ENCODE measurements at places on chromosomes 16 and 17.

- no peak for DNase-seq
Observed at GRCh38 chr17:45408611-45409421, 23.9 kb downstream of the ARHGAP27 start.

GRCh38 chr17:4945176-4945943, 3.0 kb downstream of the PFN1 start:
- peak; percentile 42 for DNase-seq

DNA sequence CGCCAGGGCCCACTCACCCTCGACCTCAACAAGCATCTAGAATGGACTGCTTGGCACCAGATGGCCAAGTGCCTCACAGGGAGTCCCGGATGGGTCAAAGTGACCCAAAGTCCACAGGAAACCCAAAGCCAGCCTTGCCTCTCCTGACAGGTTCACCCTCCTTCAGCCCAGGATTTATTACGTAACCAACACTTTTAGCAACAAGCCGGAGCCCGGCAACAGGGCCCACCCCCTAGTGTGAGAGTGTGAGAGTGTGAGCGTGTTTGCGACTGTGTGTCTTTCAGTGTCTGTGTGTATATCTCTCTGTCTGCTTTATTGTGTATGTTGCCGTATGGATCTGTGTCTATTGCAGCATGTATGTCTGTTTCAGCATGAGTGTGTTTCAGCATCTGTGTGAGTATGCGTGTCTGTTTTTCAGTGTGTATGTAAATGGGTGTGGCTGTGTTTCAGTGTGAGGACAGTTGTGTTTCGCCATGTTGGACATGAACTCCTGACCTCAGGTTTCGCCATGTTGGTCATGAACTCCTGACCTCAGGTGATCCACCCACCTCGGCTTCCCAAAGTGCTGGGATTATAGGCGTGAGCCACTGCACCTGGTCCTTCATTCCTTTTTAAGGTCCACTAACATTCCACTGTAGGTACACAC, 13.7 kb upstream of the PEMT start:
- DNase-seq = no peak

GRCh38 chr17:70217571-70217970, 48.2 kb downstream of the KCNJ2 start:
- DNase-seq = no peak

DNA sequence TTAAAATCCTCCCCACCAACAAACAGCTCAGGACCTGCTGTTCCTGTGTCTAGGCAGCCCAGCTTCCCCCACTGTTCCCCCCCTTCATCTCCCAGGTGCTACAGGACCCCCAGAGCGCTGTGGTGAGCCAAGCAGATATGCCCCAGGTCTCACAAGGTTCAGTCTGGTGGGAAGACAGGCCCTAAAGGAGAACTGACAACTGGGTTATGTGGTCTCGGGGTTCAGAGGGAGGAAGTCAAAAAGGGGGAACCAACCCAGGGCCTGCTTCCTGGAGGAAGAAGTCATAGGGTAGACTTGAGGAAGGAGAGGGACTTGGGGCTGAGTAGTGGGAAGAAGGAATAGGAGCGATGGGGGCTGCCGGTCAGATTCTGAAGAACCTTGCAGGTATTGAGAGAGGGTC, 2.6 kb downstream of the RIPOR1 start:
- no peak for DNase-seq

DNA sequence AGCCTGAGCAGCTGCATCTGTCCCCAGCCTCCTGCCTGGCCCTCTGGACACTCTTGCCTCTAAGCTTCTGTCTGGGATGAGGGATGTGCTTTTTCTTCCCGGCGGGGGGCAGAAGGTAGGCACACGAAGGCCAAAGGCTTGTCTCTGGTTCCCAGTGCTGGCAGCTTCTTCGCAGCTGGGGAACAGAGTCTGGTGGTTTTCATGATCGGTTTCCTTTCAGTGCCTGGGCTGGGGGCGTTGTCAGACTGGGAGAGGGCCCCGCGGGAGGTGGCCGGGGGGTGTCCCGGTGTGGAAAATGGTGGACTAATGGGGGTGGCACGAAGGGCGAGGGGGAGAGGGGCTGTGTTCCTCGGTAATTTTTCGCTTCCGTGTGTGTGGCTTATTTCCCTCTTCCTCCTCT, 988 bp downstream of the RAP1GAP2 start:
- DNase-seq = no peak

DNA sequence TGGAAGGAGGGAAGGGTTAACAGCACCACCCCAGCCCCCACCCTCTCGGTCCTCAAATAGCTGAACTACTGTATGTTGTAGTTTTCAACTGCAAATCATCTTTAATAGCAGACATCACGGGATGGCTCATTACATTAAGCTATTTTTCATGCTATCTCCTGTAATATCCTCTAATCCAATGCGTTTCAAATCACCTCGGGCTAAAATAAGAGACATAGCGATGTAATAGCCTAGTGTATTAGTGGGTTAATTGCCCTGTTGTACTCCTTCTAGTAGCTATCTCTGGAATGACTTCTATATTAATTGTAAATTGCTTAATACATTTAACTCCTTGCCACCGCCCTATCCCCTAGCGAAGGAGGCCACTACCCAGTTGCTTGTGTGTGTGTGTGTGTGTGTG, 54.3 kb downstream of the MRM1 start:
- no peak for DNase-seq

- no peak for DNase-seq
Observed at GRCh38 chr17:83127431-83128160, 48.2 kb downstream of the METRNL start.

DNA sequence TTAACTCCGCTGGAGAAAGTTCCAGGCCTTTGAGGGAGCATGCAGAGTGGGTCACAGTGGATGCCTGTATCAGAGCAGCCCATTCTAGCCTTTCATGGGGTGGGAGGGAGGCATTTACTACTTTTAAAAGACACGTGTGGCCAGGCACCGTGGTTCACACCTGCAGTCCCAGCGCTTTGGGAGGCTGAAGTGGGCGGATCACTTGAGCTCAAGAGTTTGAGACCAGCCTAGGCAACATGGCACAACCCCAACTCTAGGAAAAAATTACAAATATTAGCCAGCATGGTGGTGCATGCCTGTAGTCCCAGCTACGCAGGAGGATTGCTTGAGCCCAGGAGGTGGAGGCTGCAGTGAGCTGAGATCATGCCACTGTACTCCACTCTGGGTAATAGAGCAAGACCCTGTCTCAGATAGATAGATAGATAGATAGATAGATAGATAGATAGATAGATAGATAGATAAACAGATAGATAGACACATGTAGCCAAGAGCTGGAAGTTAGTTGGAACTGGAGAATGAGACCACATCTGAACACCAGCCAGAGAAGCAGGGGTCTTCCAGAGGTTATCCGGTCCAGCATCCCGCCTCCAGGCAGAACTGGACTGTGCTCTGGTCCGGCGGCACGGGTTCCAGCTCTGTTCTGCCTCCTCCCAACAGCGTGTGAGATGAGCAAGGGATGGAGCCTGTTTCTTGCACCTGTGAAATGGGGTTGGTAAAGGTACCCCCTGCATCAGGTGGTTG, 3.6 kb downstream of the ADCY7 start:
- DNase-seq = no peak

DNA sequence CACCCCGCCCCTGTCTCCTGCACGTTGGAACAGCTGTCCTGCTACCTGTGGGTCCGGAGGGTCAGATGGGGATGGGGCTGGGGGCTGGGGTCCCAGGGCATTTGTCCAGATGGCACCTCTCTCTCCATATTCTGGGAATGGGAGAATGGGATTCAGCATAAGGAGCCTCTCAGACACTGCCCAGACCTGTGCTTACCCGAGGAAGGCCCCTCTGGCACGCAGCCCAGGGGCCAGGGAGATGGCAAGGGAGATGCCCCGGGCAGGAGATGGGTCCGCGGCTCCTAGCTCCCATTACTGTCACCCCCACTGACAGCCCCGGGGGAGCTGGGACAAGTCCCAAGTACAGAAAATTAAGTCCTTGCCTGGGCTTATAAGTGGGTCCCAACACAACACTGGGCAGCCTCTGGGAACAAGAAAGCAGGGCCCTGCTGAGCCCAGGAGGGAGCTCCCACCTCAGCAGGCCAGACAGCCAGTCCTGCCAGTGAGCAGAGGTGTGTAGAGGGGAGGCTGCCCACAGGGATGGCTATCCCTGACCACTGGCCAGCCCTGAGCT, 1.8 kb downstream of the VASN start:
- no peak for DNase-seq

DNA sequence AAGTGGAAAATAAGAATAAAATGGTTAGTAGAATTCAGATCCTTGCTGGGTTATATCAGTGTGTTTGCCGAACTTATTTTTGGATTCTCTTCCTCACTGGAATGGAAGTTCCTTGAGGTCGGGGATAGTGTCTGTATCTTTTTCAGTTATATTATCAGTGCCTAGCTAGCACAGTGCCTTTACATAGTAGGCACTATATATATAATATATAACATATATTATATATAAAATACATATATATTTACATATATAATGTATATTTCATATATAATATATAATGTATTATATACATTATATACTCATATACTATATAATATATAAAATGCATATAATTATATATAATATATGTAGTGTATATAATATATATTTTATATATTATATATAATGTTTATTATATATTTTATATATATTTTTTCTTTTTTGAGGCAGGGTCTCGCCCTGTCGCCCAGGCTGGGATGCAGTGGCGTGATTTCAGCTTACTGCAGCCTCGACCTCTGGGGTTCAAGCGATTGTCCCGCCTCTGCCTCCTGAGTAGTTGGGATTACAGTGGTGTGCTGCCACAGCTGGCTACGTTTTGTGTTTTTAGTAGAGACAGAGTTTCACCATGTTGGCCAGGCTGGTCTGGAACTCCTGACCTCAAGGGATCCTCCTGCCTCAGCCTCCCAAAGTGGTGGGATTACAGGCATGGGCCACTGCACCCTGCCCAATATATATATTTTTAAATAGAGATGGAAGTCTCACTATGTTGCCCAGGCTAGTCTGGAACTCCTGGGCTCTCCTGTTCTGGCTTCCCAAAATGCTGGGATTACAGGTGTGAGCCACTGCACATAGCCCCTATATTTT, 3.2 kb downstream of the NFATC3 start:
- DNase-seq = no peak

GRCh38 chr16:68319185-68319908, 8.5 kb downstream of the PRMT7 start:
- no peak for DNase-seq

GRCh38 chr17:5753421-5753820, 169.1 kb upstream of the NLRP1 start:
- DNase-seq = no peak

DNA sequence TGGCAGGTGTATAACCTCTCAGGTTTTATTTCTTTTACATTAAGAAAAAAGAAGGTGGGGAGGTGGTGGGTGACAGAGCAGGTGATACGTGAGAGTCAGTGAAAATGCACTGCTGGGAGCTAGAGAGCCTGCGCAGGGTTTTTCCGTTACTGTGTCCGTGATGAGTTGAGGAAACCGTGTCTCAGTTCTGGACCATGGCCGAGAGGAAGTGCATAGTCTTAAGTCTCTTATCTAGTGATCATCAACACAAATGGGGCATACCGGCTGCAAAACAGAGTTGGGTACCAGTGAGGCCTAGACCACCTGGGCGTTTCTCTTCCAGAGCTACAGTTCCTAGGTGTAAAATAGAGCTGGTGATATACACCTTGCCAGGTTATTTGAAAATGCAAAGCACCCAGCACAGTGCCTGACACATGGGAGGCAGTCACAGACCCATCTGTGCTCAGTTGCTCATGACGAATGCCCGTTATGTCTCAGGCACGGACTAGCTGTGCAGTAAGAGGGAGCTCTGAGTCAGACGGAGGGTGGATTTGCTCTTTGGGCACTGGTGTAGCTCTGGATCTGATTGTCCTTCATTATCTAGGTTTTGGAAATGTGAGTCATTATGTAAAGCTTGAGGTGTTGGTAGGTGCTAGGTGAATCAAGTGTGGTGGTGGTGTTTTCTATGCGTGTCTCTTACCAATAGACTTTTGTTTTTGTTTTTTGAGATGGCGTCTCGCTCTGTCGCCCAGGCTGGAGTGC, 60.9 kb downstream of the RPTOR start:
- DNase-seq = no peak

DNA sequence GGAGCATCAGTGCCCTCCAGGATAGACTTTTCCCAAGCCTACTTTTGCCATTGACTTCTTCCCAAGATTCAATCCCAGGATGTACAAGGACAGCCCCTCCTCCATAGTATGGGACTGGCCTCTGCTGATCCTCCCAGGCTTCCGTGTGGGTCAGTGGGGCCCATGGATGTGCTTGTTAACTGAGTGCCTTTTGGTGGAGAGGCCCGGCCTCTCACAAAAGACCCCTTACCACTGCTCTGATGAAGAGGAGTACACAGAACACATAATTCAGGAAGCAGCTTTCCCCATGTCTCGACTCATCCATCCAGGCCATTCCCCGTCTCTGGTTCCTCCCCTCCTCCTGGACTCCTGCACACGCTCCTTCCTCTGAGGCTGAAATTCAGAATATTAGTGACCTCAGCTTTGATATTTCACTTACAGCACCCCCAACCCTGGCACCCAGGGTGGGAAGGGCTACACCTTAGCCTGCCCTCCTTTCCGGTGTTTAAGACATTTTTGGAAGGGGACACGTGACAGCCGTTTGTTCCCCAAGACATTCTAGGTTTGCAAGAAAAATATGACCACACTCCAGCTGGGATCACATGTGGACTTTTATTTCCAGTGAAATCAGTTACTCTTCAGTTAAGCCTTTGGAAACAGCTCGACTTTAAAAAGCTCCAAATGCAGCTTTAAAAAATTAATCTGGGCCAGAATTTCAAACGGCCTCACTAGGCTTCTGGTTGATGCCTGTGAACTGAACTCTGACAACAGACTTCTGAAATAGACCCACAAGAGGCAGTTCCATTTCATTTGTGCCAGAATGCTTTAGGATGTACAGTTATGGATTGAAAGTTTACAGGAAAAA, 9.7 kb upstream of the CYLD start:
- DNase-seq = no peak

DNA sequence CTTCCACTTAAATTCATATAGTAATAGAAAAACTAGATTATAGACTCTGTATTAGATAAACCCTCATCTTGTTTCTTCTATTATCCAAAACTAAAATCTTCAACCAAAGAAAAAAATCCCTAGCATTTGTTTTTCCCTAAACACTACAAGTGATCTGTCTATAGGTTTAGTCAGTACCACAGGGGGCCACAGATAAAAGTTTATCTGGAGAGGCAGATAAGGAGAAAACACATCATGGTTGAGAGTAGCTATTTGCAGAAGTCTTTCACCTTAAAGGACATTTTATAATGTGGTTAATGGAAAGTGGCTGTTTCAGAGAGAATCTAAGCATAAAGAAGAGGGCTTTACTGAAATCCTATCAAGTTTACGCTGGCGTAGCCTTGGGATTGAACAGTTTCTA, 160.1 kb downstream of the CDK5R1 start:
- no peak for DNase-seq

GRCh38 chr16:78221892-78222291, 122.4 kb downstream of the WWOX start:
- no peak for DNase-seq

GRCh38 chr17:48612854-48613691, 2.0 kb downstream of the HOXB8 start:
- DNase-seq = no peak

Data from activated naive CD4-positive, alpha-beta T cell (primary cell).